ENCODE measurements at places on chromosomes 3 and 15.

GRCh38 chr15:41984622-41985021 lies 12.3 kb upstream of the EHD4 start:
- DNase-seq, result no peak

GRCh38 chr15:57527382-57528091 lies 64.2 kb upstream of the MYZAP start:
- DNase-seq, result no peak

GRCh38 chr3:32313723-32314473 lies 75.4 kb downstream of the CMTM8 start:
- DNase-seq, result no peak

GRCh38 chr3:129235344-129235917 lies 14.0 kb upstream of the COPG1 start:
- no peak for DNase-seq

DNA sequence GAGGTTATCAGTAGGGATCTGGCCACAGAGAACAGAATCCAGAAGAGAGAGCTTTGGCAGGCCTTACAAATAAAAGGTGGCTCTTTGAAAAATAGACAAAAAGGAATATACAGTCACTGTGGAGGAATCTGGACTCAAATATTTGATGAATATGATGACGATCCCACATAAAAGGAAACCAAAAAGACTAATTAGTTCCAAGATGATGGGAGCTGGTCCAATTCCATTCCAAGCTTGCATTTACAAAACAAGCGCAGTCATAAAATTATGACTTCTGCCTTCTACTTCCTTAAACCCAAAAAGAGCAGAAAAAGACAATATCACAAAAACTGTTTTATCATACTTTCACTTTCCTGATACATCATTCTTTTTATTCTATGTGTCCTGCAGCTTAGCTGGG lies 285.8 kb downstream of the DIPK2A start:
- no peak for DNase-seq

DNA sequence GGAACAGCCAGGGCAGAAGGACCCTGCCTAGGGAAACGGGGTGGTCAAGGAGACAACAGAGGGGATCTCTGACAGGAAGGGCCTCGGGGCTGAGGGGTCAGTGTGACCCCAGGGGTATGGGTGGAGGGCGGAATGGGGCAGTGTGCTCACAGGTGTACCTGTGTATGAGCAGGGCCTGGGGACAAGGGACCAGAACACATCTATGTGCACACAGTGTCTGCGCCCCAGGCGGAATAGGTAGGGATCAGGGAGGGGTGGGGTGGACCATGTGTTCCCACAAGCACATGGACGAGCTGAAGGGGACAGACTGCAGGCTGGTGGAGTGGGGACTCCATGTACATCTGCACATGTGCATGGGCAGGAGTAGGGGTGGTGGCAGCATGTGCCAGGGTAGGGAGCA lies 5.0 kb upstream of the TLR9 start:
- DNase-seq, result no peak

DNA sequence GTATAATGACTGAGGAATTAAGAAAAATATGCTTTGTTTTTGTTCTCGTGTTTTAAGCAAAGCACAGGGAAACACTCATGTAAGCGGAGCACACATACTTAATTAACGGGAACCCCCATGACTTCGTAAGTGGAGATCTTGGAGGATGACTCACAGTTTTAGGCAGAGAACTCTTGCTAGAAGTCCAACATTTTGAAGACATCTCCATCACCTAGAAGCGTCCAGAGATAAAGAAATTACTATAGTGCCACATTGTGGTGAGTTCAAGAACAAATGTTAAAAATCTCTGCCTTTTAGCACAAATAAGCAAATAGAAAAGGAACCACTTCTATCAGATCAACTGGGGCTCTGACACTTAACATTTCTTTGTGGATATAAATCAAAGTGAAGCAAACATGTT lies 194.1 kb upstream of the ARHGEF26 start:
- no peak for DNase-seq
